Activated CD4-positive, alpha-beta memory T cell treated with anti-CD3 and anti-CD28 coated beads, Interleukin-2, amount 10 ng/mL, durations not matched to agents 7 days and 5 days (primary cell): ENCODE measurements at places on chromosomes 12 and 14. TPM values are rescaled to one million over a fixed set of nuclear protein-coding genes. Genes with fewer than 3 reads are reported as not detected.

SLC38A4 gene
- not detected for total RNA-seq

NAA30 gene
- 18.8 TPM for total RNA-seq

VRTN gene
- not detected for total RNA-seq

KLRC4 gene
- total RNA-seq: not detected

CCDC197 gene
- total RNA-seq: 0.45 TPM

ARHGEF40 gene
- total RNA-seq: 0.18 TPM

PEBP1 gene
- 75.5 TPM for total RNA-seq

ZFYVE21 gene
- 17.4 TPM for total RNA-seq

RNFT2 gene
- 9.8 TPM for total RNA-seq

KRT6A gene
- not detected for total RNA-seq

GPRC5D gene
- total RNA-seq: 0.73 TPM

PTHLH gene
- total RNA-seq: not detected

NGB gene
- not detected for total RNA-seq

CLEC4E gene
- not detected for total RNA-seq

KRT7 gene
- total RNA-seq: 9.1 TPM

RHEBL1 gene
- total RNA-seq: 14.8 TPM

LETMD1 gene
- total RNA-seq: 93.9 TPM
